ENCODE measurements at places on chromosomes 7 and 10.

DNA sequence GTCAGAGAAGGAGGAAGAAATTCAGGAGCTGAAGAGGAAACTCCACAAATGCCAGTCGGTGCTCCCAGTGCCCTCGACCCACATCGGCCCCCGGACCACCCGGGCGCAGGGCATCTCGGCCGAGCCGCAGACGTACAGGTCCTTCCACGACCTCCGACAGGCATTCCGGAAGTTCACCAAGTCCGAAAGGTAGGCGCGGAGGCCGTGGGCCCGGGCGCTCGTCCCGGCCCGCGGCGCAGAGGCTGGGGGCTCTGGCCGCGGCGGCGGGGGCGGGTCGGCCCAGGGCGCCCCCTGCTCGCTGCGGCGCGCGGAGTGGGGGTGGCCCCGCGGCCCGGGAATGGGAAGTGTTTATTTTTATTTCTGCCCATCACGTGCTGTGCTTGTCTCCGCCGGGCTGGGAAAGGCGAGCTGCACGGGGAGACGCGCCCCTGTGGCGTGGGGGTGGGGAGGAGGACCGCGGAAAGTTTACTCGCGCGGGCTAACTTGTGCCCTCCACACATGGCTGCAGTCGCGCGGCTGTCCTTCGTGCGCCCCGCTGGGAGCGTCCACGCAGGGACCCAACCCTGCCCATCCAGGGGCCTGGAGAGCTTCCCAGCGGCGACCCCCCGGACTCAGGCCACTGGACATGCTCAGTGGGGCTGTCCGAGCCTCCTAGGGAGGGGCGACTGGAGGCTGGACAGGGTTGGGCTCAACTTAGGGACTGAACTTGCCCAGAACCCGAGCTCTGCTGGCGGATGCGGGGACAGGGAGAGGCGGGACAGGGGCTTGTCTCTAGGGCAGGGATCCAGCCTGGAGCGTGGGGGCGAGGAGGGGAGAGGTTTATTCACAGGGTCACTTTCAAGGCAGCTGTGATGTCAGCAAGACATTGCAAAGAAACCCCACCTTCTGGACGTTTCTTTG lies 82.6 kb upstream of the PRKG1 start:
- DNase-seq = no peak

DNA sequence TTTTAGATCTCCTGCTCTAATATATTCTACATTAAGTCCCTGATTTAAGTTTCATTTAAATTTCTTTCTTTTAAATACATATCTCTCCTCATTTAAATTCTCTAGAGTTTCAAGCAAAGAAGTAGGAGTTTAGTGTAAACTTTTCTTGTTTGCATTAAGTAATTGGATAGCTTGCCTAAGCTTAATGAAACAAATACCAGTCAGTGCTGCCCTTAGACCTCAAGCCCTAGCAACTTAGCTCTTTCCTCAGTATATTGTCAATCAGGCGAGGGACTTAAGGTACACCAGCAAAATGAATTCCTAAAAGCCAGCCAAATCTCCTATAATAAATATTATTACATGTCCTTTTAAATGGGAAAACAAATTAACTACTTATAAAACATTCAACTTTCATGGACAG lies 101.5 kb downstream of the CHCHD3 start:
- no peak for DNase-seq

DNA sequence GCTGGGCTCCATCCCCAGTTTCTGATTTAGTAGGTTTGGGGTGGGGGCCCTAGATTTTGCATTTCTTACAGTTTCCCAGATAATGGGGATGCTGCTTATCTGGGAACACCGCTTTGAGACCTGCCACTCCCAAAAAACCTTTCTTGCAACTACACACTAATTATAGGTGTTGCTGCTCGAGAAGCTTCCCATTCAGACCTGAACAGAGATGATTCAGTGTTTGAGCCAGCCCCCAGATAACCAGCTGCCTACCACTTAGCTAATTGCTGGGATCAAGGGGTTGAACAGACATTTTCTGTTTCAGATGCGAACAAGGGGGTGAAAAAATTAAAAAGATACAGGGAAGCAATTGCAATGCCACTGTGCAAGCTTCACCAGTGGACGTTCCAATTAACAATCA lies 448.5 kb downstream of the KCNMA1 start:
- no peak for DNase-seq

DNA sequence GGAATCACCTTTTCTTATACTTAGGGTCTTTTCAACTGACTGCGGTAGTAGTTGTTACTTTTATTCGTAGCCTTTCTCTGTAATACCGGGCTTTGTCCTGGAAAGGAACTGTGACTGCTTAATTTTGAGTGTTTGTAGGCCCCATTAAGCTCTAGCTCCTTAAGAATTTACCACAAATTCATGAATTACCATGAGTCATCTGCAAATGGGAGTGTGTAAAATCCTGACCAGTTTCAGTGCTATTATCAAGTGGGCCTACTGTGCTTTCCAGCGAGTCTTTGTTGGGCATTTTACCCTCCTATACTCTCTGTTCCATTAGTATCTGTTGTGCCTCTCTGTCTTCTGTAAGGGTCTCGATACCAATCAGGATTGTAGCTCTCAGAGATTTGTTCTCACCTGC lies 49.7 kb downstream of the ZMYND11 start:
- DNase-seq = no peak

GRCh38 chr10:93032105-93032808 lies 28.3 kb upstream of the CYP26C1 start:
- no peak for DNase-seq

DNA sequence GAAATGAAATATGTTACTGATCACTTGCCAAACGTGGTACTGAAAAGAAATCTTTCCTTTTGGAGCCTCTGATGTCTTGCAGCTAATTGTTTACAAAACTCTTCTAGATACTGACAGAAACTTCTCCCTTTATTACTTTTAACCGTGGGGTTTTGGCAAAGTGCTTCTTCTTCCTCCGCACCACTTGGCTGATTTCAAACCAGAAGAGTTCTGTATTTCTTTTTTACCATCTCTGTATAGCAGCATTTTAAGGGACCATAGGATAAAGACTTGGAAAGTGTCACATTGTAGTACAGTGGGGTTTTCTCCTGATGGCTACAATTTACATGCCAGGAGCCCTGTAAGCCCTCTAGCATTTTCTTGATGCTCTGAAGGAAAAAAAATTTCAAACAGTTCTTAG lies 21.9 kb upstream of the CREB5 start:
- no peak for DNase-seq

GRCh38 chr7:32506266-32507054 lies 11.2 kb downstream of the AVL9 start:
- peak; percentile 89 for DNase-seq
